ENCODE measurements at places on chromosomes 2 and 18.

DNA sequence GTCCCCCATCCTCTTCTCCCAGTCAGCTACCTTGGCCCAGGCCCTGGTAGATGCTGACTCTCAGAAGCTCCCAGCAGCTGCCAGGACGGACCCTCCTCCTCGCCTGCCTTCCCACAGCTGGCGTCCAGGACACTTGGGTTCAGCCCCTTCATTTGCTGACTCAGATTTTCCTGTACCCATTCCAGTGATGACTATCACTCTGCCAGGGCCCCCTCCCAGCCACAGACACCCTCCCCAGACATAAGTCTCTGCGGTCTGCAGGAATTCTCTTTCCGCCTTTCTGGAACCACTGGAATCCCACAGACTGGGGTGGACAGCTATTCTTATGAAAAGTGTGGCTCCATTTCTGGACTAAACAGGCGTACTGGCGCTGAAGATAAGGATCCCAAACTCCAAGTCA is 260.3 kb upstream of the EPAS1 start:
- DNase-seq, result no peak

- no peak for DNase-seq
Measured at GRCh38 chr2:163548970-163549369, 186.8 kb downstream of the FIGN start.

- no peak for DNase-seq
Measured at GRCh38 chr2:69962986-69963730, 1.7 kb upstream of the ASPRV1 start.

DNA sequence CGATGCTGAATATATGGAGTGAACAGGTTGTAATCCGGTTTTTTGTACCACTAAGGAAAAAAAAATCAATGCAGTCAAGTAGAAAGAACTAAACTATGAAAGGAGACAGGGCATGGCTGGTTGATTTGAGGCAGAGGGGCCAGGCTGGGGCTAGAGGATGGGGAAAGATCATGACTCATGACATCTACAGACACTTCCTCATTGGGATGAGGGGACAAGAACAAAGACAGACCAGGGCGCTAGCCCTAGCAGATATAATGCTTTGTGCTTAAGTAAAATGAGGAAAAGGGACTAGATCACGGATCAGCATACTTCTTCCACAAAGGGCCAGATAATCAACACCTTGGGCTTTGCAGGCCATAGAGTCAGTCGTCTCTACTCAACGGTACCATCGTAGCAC is 55.8 kb downstream of the ST6GAL2 start:
- no peak for DNase-seq

GRCh38 chr18:8056723-8057122 is 489.6 kb downstream of the PTPRM start:
- DNase-seq, result no peak

DNA sequence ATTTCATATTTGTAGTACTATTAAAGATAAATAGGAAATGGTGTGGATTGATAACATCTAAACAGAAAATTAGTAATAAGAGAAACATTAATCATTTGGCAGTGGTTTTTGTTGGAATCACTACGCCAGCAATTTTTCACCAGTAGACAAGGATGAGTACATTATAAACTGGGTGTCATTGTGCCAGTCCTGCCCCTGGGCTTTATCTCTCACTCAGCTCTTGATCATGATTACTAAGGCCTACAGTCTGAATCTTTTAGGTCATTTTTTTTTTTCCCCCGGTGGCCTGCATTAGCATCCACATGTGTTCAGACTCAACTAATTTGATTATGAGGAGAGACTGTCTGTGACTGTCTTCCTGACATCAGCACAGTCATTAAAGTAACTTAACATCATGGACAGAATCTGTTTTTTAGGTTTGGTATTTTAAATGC is 16.2 kb downstream of the GULP1 start:
- DNase-seq, result no peak

DNA sequence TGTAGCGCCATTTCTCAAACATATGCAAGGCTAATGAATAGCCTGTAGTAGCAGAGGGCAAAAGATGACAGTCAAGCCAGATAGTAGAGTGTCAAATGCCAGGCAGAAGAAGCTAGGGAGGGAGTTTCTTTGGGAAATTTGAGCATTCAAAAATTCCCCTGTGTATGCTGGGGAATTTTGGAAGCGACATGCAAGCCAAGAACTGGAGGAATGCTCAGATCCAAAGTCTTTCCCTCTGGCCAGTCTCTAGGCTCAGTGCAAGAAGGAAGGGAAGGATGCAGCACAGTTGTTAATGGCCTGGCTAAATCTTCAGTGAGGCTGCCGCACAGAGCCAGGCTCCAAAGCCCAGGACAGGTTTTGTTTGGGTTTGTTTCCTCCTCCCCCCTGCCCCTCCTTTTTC is 59.9 kb downstream of the ATP9B start:
- no peak for DNase-seq

DNA sequence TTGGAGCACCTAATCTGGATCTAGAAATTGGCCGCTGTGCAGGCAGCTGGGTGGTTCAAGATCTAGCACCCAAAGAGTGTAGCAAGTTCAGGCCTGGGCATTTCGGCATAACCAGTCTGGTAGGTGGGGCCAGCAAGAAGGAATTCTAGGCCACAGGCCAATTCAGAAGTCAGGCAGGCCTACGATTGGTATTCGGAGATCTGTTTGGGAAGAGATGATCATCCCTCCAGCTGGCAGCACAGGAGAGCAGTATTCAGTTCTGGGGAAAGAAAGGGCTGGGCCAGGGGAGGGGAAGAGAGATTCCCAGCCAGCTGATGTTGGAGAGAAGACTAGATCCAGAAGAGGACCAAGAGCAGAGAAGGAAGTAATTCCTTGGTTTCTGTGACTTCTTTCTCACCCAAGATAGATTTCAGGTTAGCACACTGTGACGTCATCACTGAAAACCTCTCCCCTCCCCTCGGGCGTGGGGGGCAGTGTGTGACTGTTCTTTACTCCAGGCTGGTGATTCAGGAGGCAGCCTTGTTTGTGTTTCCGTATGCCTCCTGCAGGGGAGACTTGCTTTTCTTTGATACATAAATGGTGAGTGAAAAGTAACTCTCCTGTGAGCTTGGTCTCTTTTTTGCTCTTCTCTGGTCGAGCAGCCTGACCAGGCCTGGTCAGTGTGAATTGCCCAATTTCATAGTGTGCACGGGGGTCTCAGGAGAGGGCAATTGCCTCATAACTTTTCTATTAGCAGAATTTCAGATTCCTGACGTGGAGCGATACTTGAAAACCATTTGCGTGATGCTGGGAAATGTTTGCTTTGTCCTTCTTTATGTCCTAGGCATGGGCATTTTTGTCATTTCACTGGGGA is 61.1 kb downstream of the MEIS1 start:
- DNase-seq, result no peak

DNA sequence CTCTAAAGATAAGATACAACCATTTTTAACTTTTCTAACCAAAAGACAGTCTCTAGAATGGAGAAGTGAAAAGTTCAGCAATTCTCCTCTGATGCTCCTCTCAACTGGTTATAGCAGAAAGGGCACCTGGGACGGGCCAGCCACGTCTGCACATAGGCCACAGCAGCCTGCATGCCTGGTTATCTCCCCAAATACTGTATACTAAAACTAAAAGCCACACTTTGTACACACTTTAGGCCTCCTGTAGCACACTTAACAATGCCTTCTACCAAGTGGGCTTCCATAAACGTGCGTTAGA is 179.1 kb downstream of the ANKRD44 start:
- no peak for DNase-seq

- peak; percentile 25 for DNase-seq
Measured at GRCh38 chr2:172977270-172978062, 98.2 kb upstream of the MAP3K20 start.

GRCh38 chr2:137507237-137507636 is 457.0 kb upstream of the HNMT start:
- DNase-seq, result no peak

DNA sequence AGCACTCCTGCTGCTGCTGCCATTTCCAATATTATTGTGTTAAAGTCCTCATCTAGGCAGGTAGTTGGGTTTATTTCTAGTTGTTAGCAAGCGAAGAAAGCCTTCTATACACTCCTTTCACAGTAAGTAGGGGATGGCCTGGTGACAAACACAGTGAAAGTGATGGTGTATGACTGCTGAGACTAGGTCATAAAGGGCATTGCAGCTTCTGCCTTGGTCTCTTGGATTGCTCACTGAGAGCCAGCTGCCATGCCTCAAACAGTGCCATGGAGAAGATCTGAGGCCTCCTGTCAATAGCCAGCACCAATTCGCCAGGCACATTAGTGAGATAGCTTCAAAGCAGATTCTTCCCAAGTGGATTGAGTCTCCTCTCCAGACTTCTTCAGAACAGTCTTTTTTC is 27.6 kb upstream of the MSTN start:
- no peak for DNase-seq

- no peak for DNase-seq
Measured at GRCh38 chr2:122323927-122324326, 568.5 kb downstream of the TSN start.

GRCh38 chr18:63646936-63647335 is 2.9 kb upstream of the SERPINB4 start:
- DNase-seq, result no peak

DNA sequence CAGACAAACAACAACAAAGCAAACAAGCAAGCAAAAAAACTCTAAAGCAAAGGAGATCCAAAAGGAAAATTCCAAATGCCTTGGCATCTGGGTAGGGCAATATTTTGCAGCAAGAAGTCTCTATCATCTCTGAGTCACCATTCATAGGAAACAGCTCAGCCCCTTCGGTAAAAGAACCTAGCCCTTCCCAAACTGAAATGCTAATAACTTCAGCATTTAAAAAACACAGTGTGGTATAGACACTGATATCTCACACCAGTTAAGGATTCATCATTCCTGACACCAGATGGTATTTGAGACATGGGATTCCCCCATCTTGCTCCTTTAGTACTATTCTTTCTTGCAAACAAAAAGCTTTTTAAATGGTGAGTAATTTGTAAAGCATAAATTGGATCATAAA is 491.8 kb downstream of the TXNL1 start:
- no peak for DNase-seq

- no peak for DNase-seq
Measured at GRCh38 chr2:224668123-224668909, 47.8 kb downstream of the CCDC195 start.

DNA sequence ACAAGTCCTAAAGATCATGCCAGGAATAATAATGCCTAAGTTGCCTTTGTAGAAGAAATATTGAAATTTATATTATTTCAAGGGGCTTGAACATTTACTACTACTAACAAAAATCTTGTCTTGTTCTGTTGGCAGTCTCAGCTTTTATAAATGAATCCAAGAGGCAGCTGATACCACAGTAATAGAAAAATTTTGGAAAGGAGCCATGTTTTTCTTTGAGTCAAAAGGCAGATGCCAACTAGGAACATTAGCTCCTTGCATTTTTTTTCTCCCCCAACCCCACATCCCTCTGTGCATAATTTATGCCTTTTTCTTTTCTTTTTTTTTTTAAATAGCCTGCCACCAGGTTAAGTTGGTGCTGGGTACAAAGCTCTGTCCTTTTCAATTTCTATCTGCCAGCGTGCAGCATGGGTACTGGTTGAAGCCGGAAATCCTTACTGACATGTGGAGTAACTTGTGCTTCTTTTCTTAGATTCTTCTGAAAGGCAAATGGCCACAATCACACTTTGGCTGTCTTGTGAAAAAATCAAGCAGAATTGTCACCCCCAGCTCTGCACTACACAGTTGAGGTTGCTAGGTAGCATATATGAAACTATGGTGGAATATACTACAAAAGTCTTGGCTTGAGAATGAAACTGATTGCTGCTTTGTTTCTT is 98.8 kb downstream of the RHBDD1 start:
- DNase-seq, result no peak

GRCh38 chr2:70790136-70790828 is at the start of gene FIGLA:
TSS of gene FIGLA (minus strand) at chr2:70790643. CDS start at chr2:70790638, 5 bp downstream.
- no peak for DNase-seq

DNA sequence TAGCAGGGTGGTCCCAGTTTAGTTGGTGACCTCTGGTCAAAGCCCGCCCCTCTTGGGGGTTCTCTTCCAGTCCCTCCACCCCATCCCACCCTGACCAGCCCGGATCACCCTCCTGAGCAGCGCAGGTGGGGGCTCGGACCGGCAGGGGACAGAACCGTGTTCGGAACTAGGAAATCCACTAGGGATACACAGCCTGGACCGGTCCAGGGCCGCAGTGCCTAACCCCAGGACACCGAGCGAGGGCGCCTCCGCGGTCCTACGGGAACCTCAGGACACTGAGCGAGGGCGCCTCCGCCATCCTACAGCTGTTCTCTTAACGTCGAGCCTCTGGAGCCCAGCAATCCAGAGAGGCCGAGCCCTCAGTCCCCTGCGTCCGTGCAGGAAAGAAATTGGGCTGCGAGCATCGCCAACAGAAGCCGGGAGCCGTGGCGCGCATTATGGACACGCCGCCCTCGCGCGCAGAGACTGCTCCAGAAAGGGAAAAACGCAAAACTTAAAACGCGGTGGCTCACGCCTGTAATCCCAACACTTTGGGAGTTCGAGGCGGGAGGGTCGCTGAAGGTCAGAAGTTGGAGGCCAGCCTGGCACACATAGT is 8.5 kb downstream of the RAX start:
- DNase-seq, result no peak

GRCh38 chr2:18339326-18339725 is 221.1 kb downstream of the RDH14 start:
- DNase-seq, result no peak

- no peak for DNase-seq
Measured at GRCh38 chr2:14189929-14190328, 442.6 kb upstream of the LRATD1 start.

GRCh38 chr2:12560618-12561017 is 156.1 kb upstream of the TRIB2 start:
- no peak for DNase-seq

DNA sequence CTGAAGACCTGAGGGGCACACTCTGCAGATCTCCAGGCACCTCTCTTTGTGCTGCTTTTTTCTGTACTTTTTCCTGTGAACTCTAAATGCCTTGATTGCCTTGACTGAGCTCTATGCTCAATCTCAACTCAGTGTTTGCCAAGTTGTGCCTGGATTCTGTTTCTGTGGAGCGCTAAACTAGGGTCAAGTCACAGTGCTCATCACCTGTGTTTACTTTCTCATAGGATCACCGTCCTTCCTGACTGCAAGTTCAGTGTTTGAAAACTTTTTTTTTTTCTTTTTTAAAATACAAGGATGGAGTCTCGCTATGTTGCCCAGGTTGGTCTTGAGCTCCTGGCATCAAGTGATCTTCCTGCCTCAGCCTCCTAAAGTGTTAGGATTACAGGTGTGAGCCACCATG is 62.6 kb downstream of the AGPS start:
- no peak for DNase-seq

- DNase-seq, result no peak
Measured at GRCh38 chr2:101342625-101343008, 34.1 kb upstream of the RNF149 start.

DNA sequence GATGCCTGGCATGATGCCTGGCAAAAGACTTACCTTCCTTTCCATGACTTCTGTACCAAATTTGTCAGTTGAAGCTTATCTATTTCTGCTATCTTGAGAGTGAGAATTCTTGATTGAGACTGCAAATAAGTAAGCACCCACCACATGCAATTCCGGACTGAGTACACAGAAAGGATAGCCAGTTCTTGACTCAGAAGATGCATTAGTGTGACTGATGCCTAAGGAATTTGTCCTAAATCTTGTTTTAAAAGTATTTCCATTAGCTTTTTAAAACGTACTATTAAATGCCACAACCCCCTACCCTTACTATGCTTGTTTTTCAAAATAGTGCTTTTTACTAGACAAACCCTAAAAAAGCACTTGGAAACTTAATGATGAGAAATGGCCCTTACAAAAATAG is 545 bp downstream of the MPP4 start:
- no peak for DNase-seq
